ENCODE measurements at places on chromosomes 1 and 21. TPM values are rescaled to one million over a fixed set of nuclear protein-coding genes. Genes with fewer than 3 reads are reported as not detected.
A peak's percentile ranks its signal among the peaks of the same experiment; 100 is the strongest.

The CYP4A11 gene
- polyA plus RNA-seq: not detected

The ZNF691 gene
- 7.7 TPM for polyA plus RNA-seq

The TOMM40L gene
- polyA plus RNA-seq: 18.0 TPM

The ANGPTL3 gene
- not detected for polyA plus RNA-seq

The TMEM125 gene
- 2.2 TPM for polyA plus RNA-seq

The NFIA gene
- polyA plus RNA-seq: 27.8 TPM

The NEK2 gene
- 14.3 TPM for polyA plus RNA-seq

The ZFP69 gene
- polyA plus RNA-seq: 2.1 TPM

The INAVA gene
- polyA plus RNA-seq: 11.4 TPM

GRCh38 chr21:46425041-46425440 is 33.6 kb upstream of the DIP2A start:
- DNase-seq: no peak

DNA sequence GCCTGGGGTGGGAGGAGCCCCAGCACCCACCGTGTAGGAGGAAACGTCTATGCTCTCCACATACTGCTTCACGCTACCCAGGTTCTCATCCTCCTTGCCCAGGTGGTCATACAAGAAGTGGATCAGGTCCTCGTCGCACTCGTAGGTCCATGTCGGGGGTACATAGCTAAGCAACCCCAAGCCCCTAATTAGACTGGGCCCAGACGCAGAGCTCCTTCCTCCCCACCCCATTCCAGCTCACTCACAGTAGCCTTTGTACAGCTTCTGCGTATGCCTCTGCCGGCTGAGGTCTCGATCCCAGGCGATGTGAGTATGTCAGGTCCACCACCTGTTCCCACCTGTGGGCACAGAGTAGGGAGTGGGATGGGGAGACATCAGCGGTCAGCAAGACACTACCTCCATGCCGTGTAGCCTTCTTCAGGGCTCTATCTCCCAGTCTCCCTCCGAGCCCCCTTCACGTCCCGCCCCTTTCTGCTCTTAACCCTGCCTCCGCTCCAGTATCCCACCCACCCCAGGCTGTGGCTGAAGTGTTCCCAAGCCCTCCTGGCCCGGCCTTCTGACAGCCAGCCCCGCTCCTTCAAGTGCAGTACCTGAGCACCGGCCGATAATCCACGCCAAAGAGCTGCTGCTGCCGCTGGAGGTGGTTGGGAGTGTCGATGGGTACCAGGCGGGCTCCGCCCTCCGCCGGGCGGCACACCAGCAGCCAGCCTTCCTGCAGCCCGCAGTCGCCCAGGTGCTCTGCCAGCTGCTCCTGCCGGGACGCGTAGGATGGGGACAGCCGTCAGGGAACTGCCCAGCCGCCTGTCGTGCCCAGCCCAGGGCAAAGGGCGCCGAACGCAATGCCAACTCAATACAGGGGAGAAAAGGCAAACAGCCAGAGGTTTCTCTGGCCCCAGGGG is 919 bp downstream of the HECTD3 start:
- peak; percentile 56 for DNase-seq

DNA sequence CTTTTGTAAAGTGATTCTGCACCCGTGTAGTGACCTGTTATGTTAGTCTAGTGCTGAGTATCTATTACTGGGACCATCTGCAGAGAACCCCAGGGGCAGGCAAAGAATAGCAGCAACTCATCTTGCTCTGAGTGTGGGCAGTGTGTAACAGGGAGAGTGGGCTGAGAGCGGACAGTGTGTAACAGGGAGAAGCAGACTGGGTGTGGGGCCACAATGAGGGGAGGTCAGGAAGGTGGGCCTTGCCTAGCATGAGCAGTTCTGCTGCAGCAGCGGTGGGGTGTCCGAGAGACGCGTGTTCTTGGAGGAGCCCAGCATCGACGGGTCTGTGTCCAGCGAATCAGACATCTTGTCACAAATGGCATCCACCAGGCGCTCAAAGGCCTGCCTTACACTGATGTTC is 41.2 kb upstream of the NRDC start:
- DNase-seq: no peak

DNA sequence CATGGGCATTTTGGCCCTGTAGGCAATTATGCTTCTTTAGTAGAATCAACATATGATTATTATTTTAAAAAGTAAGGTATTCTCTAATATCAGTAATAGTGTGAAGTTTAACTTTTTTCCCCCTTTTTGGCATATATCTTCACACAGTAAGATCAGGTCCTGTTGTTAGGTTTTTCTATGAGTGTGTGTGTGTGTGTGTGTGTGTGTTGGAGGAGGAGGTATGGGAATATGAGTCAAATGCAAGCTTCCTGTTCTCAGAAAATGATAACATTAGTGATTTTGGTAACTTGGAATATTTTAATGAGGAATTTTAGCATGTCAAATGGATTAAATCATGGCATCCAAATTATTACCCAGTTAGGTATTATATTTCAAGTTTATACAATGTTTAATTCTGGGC is 65.8 kb upstream of the BCL10 start:
- DNase-seq: no peak

- no peak for DNase-seq
These were observed 15.6 kb downstream of the PAX7 start for GRCh38 chr1:18646091-18646785.

DNA sequence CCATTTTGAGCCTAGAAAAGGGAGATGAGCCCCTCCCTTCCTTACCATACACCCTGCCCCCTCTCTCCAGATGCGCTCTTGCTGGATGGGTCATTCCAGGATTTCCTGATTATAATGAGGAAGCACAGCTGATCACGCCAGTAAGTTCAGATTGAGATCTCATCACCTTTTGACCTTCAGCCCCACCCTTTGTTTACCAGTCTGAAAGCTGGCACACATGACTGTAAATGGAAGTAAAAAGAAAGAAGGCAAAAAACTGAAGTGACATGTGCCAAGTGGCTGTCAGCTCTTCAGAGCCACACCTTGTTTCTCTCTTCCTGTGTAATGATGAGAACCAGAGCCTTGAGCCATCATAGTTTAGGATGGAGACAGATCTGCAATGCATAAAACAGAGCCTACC is 27.9 kb downstream of the S1PR1 start:
- DNase-seq: no peak

DNA sequence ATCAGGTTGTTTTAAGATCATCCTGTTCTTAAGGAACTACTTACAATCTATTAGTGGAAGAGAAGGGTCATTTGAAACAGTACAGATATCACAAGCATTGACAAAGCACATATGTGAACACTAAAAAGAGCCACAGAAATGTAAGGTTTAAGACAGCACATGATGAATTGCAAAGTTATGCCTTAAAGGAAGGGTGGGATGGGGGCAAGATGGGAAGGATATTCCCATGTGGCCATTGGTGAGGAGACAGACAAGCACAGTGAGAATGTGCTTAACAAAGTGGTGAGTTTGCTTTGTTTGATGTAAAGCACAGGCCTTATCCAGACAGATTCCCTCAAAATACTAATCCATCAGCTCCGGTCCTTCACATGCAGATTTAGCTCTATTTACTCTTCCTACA is 151.6 kb upstream of the IVNS1ABP start:
- DNase-seq: no peak

DNA sequence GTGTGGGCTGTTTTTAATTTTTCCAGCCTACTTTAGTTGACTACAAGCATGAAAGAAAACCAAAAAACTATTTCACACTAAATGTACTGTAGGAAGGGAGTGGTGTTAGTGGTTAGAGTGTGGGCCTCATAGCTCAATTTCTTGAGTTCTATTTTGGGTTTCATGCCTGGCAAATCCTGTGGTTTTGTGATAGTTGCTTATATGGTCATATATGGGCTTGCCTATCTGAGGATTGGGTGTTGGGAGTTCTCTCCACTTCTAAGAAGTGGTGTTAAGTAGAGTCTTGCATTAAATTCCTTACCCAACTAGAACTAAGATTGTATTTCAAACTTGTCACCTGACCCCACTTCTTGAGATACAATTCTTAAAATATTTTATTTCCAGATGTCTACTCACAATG is 37.8 kb upstream of the COL11A1 start:
- DNase-seq: no peak

DNA sequence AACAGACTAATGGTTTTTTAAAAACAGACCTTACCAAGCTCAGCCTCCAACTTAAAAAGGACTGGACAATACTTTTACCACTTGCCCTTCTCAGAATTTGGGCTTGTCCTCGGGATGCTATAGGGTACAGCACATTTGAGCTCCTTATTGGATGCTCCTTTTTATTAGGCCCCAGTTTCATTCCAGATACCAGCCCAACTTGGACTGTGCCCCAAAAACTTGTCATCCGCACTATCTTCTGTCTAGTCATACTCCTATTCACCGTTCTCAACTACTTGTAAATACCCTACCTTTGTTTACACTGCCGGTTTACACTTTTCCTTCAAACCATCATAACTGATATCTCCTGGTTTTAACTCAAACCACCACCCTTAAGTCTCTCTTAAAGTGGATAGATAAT is 17.9 kb upstream of the ANKRD13C start:
- no peak for DNase-seq

DNA sequence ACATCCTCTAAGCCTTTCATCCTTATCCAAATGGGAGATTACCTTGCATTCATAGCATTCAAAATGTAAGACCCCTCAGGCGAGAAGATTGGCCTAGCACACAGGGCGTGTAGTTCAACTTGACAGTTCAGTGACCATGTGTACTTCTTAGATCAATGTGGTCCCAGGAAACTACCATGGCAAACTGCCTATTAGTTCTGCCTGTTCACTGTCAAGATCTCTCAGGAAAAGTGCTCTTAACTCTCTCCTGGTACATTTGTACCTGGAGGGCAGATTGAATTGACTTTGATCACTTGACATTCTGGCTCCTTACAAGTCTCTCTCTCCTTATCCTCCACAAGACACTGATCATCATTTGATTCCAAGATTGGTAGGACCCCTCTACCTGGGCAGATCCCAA is 122.4 kb downstream of the CDC7 start:
- no peak for DNase-seq

- no peak for DNase-seq
These were observed 61.3 kb downstream of the ALPL start for GRCh38 chr1:21570528-21570875.

- DNase-seq: no peak
These were observed 169.3 kb upstream of the ZP4 start for GRCh38 chr1:238060061-238060460.

DNA sequence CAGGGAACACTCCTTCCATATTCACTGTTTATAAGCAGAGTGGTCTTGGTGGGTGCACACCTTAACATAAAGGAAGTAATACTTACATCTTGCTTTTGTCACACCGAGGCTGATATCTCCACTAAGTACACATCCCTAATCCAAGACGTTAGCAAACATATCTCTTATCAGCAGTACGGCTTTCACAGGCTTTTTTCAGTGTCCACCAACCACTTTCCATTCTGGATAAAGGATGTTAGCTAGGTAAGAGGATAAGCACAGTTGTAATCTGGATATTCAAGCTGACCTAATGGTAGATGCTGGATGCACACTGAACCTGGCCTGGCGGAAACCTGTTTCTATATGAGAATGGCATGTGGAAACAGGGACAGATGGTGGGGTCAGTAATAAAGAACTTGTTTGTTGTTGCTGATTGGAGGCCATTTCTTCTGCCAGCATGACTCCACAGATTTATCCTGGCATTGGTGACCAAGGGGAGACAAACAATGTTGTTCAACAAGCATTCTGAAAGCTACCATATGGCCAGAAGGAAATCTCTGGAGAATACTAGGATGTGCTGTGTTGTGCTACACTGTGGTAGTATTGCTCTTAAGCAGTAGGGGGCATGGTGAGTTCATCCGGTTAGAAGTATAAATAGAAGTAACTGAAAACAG is 416.4 kb downstream of the PTBP2 start:
- peak; percentile 42 for DNase-seq

GRCh38 chr1:8155528-8156186 is 129.5 kb upstream of the ERRFI1 start:
- peak; percentile 83 for DNase-seq

GRCh38 chr1:156145650-156146019 is 7.8 kb upstream of the SEMA4A start:
- DNase-seq: no peak

DNA sequence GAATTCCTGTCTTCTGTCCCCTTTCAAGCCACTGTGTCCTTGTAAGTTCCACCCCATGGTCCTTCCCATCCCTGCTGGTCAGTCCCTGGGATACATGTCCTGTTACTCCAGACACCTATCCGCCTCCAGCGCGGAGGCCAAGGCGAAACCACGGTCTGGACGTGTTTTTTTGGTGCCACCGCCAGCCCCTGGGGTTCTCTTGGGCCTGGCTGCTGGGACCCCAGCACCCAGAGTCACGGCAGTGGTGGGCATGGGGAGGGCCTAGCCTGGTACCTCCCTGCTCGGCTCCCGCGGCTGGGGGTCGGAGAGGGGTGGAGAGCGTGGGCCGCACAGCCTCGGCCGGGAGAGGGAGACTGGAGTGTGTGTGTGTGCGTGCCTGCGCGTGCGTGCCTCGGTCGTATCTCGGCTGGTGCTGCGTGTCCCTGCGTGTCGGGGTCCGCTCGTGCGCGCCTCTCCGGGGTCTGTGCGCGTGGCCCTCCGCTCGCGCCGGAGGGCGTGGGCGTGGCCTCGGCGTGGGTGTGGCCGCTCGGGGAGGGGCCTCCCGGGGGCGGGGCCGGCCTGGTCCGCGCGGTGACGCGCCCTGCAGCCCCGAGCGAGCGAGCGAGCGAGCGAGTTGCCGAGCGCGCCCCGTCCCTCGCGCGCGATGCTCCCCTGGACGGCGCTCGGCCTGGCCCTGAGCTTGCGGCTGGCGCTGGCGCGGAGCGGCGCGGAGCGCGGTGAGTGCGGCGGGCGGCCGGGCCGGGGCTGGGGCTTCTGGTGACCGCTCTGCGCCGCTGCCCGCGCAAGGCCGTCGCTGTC is at the start of gene VWA1:
VWA1 (plus strand) TSS at position 585 of the 798 bp plus-strand sequence; CDS start at position 644, 59 bp downstream.
- peak; percentile 51 for DNase-seq

- no peak for DNase-seq
These were observed 5.9 kb downstream of the SDHB start for GRCh38 chr1:17047924-17048323.

- no peak for DNase-seq
These were observed 225.6 kb upstream of the PBX1 start for GRCh38 chr1:164333387-164333786.

- DNase-seq: no peak
These were observed 123.6 kb upstream of the KCNJ15 start for GRCh38 chr21:38133240-38133639.

Data from mammary epithelial cell (primary cell).